ENCODE measurements at places on chromosomes 5 and 9.

DNA sequence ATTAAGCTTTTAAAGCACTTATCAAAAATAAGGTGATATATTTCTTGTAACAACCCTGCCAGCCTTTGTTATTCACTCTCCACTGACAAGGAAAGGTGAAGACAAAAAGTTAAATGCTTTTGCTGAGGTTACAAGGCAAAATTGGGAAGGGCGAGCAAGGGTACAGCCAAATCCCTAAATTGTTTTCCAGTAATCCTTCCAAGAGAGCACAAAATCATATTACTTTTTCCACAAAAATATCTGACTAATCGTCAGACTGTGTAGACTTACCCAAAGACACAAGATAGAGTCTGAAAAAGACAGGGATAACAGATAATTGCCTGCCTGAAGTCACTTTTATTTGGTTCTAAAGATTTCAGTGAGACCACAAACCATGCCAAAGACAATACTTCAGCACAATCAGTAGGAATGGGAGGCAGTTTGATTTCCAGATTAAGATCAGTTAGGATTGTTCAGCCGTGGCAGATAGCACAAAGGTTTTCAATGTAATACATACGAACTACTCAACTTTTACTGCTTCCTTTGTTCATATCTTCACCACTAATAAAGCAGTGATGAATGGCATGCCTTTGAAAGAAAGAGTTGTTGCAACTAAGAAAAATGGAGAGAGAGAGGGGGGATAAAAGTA, 383.8 kb upstream of the TUSC1 start:
- no peak for DNase-seq

GRCh38 chr9:136624184-136624951, 38.3 kb upstream of the EGFL7 start:
- DNase-seq: peak; percentile 21

DNA sequence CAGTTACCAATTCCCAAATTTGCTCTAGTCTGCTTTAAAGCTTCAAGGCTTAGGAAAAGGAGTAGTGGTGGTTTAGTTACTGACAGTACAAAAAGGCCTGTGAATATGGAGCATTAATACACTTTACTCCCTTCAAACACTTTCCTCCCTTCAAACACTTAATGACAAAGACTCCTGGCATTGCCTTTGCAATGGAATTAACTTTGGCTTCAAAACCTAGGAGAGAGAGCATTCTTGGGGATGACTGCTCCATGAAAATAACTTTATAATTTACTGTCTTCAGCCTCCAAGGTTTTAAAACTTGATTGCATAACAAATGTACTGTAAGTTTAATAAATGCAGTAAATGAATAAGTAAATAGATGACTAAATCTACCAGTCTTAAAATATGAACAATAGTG, 185.6 kb downstream of the TRPM3 start:
- DNase-seq: no peak

GRCh38 chr5:143229896-143230675, 173.4 kb downstream of the NR3C1 start:
- DNase-seq: no peak

DNA sequence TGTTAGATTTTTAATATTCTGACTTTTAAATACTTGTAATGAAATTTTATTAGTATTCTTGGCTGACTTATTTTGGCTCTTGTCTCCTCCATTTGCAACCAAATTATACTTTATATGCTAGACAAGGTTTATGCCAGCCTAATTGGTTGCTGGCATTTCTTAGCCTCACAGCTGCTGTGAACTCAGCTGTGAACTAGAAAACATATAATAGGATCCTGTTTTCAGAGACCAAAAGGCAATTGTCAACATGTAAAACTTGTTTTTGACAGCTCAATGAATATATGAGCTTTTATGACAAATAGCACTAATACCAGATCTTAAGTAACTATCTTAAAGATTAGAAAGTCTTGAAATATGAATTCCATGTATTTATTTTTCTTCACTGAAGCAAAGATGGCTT, 25.9 kb downstream of the KIF2A start:
- no peak for DNase-seq

GRCh38 chr5:180067986-180068385, 3.6 kb downstream of the RNF130 start:
- DNase-seq: no peak

DNA sequence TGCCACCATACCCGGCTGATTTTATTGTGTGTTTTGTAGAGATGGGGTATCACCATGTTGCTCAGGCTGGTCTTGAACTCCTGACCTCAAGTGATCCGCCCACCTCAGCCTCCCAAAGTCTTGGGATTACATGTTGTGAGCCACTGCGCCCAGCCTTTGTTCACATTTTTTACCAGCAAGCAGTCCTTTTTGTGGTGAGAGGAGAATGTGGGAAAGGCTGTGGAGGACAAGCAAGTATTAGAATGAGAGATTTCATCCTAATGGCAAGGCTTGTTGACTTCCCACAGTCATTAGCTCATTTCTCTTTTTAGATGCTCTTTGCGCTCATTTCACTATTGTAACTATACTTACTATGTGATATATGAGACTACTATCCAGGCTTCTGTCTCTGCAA, 6.1 kb downstream of the IL31RA start:
- no peak for DNase-seq

DNA sequence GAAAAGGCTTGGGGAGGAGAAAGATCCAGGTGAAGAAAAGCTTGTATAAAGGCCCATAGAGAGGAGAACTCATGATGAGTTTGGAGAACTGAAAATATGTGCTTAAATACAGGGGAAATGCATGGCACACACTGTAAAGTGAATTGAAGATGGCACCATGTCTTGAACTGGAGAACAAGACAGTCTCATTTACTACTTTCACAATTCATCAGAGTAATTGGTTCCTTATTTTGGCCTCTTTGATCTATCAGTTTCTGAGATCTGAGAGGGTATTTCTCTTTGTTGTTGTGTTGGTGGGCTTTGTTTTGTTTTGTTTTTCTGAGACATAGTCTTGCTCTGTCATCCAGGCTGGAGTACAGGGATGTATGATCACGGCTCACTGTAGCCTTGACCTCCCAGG, 98.2 kb downstream of the CEMIP2 start:
- DNase-seq: no peak

- DNase-seq: peak; percentile 95
Measured at GRCh38 chr9:68779558-68780379, 74.7 kb downstream of the PIP5K1B start.

DNA sequence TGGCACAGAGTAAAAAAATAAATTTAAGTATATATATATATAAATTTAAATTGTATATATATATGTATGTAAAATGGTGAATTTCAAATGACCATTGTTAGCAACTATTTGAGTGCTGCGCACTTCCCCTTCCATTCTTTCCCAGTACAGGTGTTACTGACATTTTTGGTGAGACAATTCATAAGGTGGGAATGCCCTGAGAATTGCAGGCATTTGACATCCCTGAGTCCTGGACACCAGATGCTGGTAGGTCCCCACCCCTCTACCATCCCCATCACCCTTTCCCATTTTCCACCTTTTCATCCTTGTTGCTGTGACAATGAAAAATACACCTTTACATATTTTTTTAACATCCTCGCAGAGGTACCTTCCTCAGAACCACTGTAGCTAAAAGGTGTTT, 91.6 kb downstream of the SLC1A3 start:
- no peak for DNase-seq

DNA sequence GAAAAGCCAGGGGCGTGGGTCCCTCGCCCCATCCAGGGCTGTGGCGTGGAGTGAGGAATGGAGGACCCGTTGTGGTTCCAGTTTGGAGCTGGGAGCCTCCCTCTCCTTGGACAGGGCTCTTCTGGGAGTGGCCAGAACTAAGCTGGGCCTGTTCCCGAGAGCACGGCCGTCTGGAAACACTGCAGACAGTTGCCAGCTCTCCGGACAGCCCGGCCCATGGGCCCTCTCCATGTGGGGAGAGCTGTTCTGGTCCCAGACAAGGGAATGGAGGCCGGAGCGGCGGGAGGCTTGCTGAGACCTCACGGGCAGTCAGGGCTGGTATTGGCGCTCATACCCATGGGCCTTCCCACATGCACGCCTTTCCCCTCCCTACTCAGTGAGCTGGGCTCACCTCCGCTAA, 45.2 kb upstream of the FCN2 start:
- DNase-seq: no peak

DNA sequence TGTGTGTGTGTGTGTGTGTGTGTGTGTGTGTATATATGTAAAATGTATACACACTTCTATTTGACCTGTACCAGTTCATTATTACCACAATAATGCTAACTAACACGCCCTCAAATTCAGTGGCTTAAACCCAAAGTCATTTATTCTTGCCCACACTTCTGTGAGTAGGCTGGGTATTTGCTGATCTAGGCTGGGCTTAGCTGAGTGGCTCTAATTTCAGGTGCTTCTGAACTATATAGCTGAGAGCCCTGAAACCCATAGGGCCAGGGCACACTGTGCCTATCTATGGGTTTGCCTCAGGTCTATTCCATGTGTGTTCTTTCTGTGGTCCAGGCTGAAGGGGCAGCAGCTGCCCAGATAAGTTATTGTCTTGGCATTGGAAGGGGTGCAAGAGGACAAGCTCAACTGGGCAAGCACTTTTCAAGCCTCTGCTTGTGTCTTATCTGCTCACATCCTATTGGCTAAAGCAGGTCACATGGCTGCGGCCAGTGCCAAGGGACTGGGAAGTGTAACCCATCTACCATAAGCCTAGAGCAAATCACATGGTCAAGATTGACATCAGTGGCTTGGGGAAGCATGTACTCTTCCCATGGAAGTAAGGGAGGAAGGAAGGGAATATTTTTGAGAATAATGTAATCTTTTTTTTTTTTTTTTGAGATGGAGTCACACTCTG, 139.9 kb downstream of the PALM2AKAP2 start:
- no peak for DNase-seq

DNA sequence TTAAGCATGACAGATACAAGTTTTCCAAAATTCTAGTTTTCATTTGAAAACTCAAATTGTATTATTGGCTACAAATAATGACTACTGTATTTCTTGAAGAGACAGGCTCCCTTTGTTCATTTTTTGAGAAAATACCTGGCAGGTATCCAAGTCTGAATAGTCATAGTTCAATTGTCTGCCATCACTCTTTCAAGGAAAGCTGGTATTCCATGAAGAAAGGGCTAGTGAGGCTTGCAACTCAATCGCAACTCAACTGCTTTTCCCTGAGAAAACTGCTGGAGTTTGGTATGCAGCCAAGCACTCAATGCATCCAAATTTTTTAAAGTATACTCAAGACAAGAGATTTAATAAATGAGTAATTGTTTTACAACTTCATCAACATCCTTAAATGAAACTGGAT, 61.4 kb upstream of the TRIO start:
- no peak for DNase-seq

GRCh38 chr5:124932791-124933600, 186.6 kb upstream of the ZNF608 start:
- peak; percentile 62 for DNase-seq

DNA sequence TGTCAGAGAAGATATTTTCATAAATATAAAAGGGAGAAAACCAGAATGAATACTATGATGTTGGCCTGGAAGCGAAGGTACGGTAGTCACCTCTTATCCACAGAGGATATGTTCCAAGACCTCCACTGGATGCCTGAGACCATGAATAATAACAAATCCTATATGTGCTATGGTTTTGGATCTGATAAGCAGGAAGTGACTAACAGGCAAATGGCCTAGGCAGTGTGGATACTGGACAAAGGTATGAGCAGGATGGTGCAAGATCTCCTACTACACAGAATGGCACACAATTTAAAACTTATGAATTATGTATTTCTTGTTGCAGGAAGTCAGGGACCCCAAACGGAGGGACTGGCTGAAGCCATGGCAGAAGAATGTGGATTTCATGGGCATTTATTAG, 48.2 kb downstream of the ADAMTS12 start:
- DNase-seq: no peak

GRCh38 chr9:31314241-31314640, 1070.2 kb upstream of the ACO1 start:
- no peak for DNase-seq

- no peak for DNase-seq
Measured at GRCh38 chr5:106047341-106047740, 1623.4 kb downstream of the EFNA5 start.

DNA sequence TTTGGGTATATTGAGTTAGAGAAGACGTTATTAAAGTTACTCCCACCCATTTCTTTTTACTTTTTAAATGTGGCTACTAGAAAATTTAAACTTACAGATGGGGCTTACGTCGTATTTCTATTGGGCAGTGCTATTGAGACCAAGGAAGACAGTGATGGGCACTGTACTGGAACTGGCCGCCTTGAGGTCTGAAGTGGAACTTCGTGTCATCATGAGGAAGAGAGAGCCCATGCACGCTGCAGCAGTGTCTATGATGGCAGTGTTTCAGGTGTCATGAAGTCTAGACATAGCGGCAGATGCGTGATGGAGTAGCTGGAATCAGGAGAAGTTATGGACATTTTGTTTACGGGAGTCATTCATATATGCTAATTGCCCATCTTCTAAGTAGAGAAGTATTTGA, 143.7 kb downstream of the LRRC70 start:
- no peak for DNase-seq

DNA sequence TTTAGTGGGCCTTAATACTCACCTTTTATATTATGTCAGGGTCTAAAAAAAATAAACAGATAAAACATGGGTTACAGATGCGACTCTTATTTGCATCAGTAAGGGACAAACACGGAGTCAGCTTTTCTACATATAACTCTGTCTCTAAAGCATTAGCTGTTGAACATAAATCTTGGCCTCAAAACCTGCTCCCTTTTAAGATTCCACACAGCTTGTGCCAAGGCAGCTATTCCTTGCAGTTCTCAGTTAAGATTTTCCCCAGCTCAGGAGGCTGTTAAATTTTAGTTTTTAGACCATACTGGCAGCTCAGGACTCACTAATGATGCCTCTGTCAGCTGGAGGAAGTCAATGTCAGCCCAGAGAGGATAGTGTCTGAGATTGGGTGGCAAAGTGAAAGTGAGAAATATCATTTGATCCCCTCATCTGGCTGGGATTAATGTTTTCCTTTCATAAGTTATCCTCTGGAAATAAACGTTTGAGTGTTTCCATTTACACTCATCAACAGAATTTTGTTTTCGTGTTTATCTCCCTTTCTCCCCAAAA, 287.5 kb downstream of the ELAVL2 start:
- no peak for DNase-seq

GRCh38 chr5:136814619-136815378, 449.5 kb upstream of the TRPC7 start:
- no peak for DNase-seq

DNA sequence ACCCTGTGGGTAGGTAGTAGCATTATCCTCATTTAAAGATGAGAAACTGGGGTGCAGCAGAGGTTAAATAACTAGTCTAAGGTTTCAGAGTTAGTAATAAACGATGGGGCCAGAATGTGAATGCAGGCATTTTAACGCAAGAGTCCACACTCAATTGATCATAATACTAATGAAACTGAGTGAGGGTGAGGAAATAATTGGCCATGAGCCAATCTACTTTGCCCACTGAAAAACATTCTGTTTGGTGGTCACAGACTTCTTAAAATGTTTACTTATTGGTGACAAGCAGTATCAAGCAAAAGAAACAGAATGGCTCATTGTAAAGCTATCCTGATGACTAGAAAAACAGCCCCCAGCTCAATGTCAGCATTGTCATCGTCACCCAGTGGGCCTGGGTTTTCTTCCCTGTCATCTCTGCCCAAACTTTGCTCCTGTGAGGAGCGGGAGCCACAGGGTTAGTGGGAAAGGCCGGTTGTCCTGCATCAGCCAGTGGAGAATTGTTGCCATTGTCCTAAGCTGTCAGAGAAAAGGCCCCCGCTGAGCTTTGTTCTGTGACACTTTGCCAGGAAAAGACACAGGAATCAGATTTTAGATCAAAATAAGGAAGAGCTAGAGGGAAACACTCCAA, 77.3 kb upstream of the MAN2A1 start:
- DNase-seq: no peak

Data from transverse colon (tissue), 4 donors.